NCI-H1048 (cell line): ENCODE measurements at places on chromosomes 3 and 15.

DNA sequence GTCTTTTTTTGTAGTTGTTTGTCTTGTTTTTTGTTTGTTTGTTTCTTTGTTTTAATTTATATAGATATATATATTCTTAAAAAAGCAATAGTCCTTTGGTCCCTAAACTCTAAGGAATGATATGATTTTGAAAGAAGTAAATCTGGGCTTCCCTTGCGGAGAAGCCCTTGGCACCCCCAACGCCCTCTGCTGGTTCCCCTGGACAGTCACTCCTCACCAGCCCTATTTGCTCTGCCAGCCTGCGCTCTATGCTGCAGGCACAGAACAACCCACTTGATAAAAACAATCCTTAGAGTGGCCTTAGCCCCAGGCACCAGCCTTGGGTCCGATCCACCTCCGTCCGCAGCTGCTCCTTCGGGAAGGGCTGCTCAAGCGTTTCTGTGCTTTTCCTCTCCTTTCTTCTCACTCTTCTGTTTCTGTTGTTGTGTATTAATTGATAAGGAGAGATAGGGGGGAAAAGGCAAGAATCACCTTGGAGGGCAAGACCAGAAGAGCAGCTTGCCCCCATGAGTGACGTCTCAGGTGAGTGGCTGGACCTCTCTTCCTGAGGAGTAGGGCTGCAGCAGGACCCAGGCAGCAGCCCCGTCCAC is 13.7 kb upstream of the PARP6 start:
- DNase-seq = no peak

DNA sequence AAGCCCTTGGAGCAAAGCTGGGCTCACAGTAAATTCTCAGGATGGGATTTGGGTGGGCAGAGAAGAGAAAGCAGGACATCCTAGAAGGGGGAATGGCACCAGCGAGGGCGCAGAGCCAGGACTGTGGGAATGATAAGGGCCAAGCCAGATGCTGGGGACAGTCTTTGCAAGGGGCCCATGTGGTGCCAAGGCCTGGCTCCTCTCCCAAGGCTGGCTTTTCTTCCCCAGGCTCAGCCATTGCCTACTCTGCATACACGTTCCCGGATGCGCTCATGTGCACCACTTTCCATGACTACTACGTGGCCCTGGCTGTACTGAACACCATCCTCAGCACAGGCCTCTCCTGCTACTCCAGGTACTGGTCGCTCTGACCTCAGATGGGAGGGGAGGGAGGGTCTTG is 24.7 kb upstream of the KIF23 start:
- no peak for DNase-seq

- DNase-seq = no peak
Measured at GRCh38 chr15:63494408-63494807, 10.0 kb upstream of the USP3 start.

GRCh38 chr3:181279239-181279565 is 289.7 kb upstream of the DNAJC19 start:
- DNase-seq = no peak

DNA sequence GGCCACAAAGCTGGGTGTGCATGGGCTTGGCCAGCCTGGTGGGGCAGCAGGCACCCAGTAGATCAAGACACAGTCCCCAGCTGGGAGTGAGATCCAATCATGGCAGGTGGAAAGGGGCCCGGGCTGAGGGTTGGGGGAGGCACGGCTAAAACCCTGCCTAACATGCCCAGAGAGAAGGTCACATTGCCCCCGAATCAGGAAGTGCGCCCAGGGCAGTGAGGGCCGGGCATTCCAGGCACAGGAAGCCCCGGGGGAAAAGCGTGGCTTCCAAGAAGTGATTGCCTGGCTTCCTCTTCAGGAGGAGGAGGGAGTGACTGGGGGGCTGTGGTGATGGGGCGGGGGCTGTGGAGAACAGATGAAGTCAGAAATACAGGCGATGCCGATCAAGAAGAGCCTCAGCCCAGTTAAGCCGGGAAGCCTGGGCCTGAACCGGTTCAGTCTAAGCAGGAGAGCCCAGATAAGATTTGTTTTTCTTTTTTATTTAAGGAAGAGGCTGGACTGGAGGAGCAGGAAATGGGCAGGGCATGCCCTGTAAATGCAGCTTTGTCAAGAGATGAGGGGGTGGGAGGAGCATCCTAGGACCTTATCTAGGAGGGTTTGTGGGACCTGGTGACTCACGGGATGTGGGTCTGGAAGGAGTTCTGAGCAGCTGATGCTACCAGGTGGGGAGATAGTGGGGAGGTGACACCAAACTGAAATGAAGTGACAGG is 83.9 kb downstream of the CHSY1 start:
- no peak for DNase-seq

DNA sequence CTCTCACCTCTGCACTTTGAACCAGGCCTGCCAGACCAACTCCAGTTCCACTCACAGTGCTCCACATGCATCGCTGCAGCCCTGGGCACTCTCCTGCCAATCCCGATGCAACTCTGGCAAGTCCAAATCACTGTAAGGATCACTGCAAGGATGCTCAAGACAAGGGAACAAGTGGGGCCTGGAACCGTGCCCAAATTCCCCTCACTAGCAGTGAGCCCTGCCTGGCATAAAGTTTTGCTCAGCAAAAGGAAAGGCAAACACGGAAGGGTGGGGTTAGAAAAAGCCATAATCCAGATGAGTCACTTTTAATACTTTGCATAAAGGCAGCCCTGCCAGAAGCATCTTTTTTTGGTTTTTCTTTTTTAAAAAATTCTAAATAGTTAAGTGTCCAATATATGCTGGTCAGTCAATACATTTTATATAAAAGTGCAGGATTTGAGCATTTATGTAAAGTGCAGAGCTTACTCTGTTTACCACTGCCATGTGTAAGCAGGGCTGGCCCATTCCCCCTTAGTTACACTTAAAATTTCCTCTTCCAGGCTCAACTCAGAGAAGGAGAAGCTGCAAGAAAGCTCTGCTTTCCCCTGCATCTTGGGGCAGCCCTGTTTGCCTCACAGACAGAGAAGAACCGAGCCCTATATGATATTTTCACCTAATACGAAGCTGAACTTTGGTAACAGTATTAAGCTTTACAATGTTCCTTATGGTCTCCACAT is 102.2 kb downstream of the CD47 start:
- DNase-seq = peak; percentile 32

GRCh38 chr15:37109872-37110572 is 9.7 kb upstream of the MEIS2 start:
- no peak for DNase-seq

GRCh38 chr15:56286213-56286612 is 42.5 kb upstream of the RFX7 start:
- DNase-seq = no peak

DNA sequence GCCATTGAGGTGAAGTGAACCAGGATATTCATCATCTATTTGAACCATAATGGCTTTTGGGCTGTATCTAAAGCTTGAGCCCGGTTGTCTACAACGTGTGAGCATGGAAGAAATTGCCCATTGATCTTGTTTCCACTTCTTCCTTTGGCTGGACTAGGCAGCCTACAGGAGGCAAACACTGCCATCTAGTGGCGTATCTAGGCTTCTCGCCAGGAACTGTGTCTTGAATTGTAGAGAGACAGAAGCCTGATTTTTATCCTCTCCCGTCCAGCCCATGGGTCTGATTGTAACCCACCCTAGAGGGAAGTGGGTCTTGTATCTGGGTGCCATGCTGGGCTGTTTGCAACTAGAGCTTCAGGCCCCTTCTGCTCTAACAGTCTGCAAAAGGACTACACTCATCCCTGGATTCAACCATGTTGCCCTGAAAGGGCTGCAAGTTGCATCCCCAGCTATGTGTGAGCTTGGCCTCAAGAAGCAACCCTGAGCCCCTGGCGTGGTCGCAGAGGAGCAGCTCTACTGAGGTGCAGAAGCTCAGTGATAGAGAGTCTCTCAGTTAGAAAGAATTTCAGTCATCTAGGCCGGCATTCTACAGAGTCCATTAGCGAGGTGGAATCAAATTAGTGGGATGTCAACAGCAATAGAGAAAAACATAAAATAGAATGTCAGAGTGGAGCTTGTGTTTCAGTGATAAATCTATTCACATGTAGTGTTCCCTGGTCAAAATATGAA is 170.2 kb upstream of the UMPS start:
- peak; percentile 26 for DNase-seq

GRCh38 chr3:11350374-11350773 is 78.2 kb downstream of the ATG7 start:
- no peak for DNase-seq

GRCh38 chr3:127196002-127196401 is 3.1 kb downstream of the PRR23E start:
- no peak for DNase-seq

DNA sequence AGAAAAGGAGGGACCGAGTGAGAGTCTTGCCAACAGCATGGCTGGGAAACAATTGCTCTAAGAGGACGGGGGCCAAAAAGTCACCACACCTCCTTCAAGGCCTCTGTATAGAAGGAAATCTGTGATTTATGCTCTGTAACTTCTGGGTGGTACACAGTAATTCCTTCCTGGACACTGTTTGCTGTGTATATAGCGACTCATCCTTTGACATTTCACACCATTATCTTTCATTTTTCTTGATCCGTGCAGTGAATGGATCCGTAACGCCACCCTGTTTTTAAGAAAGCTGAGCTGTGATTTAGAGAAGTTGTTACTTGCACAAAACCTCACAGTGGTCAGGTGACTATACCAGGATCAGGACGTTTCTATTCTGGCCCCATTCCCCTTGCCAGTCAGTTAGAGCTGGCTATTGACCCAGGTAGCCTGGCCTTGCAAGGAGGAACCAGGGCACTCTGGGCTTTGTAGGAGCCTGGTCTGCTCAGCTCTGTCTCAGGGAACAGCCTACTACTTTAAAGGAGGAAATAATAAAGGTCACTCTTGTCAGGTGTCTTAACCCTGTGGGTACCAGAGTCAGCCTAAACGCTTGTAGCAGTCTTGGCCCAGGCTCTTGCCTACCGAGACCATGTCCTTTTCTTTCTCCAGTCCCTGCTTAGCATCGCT is 86.5 kb upstream of the MYZAP start:
- no peak for DNase-seq

DNA sequence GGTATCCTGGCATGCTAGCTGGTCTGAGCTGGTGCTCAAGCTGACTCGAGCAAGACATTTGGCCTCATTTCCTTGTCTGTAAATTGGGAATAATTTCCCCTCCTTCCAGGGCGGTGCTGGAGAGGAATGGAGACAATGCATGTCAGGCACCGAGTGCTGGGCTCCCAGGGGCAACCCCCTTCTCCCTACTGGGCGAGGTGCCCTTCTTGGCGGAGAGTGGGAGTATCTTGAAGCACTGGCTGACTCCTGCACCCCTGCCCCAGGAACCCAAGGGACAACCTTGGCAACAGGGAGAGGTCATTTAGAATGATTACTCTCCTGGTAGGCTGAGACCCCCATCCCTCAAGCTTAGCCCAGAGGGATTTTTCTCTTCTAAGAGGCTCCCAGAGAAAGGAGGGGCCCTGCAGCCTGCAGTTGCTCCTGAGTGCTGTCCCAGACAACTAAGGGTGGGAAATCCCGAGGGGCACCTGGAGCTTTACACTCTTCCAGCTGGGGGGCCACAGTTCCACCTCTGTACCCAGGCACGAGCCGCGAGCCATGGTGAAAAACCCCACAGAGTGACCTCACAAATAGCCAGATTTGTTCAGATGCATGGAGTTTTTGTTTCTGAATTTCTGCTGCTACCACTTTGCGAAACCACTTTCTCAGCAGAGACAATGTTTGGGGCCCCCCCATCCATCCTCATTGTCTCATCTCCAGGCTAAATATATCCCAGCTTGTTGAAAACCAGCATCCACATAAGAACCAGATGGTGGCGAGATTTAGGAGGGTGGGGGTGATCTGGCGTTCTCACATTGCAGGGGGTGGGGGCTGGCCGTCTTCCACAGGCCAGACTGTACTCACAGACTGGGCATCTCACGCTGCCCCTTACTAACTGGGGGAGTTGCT is 44.8 kb downstream of the ABTB1 start:
- no peak for DNase-seq

GRCh38 chr3:191372122-191372521 is 41.8 kb upstream of the UTS2B start:
- no peak for DNase-seq

DNA sequence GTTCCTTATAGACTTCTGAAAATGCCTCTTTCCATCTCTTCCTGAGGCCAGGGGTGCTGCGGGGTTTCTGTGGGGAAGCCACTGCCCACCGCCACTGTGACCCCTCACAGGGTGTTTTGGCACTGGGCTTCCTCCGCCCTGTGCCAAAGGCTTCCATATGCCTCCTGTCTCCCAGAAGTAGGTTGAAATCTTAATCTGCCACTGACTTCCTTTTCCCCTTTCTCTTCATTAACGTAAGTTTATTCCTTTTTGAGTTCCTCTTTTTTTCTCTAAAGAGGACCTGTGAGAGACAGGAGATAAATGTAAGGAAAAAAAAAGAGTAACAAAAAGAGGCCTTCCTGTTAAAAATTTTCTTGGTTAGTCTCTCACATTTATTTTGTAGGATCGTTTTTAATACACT is 220.5 kb downstream of the CTNNB1 start:
- no peak for DNase-seq

GRCh38 chr15:70146162-70146561 is 48.4 kb upstream of the TLE3 start:
- no peak for DNase-seq

DNA sequence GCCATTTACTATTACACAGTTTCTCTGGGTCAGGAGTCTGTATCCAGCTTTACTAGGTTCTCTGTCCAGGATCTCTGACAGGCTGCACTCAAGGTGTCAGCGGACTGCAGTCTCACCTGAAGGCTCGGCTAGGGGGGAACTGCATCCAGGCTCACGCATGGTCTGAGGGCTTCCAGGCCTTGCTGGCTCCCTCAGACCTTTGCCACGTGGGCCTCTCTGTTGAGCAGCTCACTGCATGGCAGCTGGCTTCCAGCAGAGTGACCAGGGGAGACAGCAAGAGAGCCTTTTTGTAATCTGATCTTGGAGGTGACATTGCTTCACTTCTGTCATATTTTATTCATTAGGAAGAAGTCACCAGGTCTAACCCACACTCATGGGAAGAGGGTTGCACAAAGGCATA is 152.3 kb downstream of the CACNA2D3 start:
- DNase-seq = no peak

- no peak for DNase-seq
Measured at GRCh38 chr15:93270937-93271467, 182.0 kb upstream of the RGMA start.

- DNase-seq = no peak
Measured at GRCh38 chr3:190557296-190557695, 43.4 kb downstream of the IL1RAP start.

DNA sequence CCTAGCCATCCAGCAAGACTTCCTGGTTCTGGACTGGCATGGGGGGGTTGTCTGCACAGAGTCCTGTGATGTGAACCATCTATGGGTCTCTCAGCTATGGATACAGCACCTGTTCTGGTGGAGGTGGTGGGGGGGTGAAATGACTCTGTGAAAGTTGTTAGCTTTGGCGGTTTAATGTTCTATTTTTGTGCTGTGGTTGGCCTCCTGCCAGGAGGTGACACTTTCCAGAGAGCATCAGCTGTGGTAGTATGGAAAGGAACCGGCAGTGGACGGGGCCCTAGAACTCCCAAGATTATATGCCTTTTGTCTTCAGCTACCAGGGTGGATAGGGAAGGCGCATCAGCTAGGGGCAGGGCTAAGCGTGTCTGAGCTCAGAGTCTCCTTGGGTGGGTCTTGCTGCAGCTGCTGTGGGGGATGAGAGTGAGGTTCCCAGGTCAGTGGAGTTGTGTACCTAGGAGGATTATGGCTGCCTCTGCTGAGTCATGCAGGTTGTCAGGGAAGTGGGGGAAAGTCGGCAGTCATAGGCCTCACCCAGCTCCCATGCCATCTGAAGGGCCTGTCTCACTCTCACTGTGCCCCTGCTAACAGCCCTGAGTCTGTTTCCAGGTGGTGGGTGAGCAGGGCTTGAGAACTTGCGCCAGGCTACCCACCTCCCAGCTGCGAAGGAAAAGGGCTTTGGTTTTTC is 7.1 kb upstream of the LARS2 start:
- no peak for DNase-seq
